ENCODE measurements at places on chromosomes 11 and 22.
A peak's percentile ranks its signal among the peaks of the same experiment; 100 is the strongest.

- ATAC-seq, result no peak
Measured at GRCh38 chr11:100774132-100774531, 87.0 kb downstream of the ARHGAP42 start.

DNA sequence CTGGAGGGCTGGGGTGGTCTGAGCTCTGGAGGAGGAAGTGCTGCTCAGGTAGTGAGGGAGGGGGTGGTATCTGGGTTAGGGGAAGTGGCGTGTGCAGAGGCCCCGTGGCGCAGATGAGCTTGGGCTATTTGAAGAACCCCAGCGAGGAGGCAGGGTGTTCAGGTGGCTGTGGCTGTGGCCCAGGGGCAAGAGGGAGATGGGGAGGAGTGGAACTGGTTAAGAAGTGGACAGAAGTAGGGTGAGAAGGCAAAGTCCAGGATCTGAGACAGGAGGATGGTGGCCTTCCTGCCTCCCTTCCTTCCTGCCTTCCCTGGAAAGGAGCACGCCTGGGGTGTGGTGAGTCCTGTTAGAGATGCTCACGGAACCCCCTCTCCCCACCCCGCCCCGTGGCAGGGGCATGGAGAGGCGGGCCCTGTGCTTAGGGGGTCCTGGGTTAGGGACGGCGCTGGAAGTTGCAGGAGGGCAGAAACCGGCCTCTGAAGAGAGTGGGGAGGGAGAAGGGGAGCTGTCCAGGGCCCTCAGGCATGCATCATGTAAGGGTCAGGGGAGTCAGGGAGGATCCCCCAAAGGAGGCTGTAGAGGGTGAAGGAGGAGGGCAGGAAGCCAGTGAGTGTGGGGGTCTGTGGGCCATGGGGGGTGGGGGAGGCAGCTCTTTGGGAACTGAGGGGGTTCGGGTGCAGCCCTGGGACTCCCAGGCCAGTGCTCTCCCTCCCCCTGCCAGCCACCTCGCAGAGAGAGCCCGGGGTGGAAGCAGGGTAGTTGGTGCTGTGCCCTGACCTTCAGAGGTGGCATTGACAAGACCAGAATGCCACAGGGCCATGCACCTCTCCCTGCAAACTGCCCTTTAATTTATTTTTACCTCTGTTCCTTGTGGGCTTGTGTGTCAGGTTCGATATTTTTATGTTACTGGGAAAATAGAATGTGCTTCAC is 63.7 kb upstream of the PARVG start:
- no peak for ATAC-seq

DNA sequence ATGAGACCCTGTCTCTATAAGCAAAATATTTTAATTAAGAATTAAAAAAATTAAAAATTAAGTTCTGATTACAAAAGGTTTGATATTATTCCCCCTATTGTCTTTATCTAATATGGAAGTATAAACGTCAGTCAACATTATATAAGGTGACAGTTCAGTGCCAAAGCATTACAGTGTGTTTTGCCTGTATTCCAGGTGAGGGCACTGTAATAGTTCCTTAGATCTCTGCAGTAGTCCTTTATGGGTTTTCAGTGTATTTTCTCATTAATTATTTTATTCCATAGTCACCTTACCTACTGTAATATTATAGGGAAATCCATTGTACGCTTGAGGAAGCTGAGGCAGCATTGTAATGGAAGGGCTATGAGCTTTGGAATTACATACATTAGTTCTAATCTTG is 33.0 kb downstream of the FAR1 start:
- ATAC-seq, result no peak

DNA sequence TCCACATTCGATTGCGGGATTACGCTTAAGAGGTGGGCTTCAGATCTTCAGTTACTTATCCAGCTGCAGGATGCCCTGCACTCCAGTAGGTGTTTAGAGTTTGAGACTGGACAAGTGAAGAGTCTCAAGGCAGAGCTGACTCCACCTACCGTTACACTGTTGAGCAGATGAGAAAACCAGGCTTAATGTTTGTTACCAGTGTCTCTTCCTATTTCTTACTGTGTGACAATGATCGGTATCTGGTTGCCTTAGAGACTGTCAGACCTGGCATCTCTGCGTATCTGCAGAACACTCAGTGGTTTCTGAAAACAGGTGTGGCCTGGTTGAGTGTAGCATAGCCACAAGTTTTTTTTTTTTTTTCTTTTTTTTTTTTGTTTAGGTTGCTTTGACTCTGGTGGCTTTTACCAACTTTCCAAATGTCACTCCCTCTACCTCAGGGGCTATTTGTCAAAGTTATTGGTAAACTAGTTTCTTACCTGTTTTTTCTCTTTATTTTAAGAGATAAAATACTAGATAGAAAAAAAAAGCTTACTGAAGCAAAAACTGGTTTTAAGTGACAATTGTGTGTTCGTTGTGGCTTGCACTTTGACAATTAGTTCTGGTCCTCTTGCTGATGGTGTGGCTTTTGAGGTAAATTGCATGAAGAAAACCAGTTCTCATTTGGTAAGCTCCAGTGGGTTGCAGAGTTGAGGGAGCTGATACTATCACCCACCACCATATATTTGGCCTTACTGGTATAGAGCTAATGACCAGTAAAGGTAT is 284.8 kb downstream of the ETS1 start:
- ATAC-seq, result no peak

DNA sequence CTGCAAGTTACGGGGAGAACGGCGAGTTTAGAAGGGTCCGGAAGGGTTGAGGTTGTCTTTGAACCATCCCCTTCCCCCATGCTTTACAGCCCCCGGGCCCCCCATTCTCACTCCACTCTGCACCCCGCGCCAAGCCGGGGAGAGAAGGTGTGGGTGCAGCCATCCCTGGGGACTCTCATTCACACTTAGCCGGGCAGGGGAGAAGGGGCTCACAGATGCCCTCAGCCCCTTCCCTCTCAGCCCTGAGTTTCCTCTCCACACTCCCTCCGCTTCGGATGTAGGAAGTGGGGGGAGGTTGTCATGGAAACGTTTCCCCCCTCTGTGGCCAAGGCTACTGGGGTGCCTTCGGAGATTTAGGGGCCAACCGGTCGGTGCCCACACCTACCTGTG is 334 bp downstream of the CADM1 start:
- ATAC-seq, result peak; percentile 5

DNA sequence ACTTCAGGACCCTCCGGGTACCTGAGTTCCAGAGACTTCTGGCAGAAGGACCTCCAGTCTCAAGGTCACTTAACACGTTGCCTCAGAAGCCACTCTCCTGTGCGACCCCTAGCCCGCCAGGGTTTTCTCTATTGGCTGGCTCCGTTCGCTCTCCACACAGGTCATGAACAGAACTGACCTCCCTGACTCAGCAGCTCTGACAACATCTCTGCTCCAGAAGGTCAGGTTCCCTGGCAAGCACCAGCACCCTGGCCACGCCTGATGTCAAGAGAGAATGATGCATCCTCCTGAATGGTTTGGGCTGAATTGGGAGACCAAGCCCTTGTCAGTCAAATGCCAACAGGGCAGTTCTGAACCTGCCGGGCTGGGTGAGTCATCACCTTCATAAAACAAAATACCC is 84.3 kb upstream of the TMEM45B start:
- no peak for ATAC-seq

DNA sequence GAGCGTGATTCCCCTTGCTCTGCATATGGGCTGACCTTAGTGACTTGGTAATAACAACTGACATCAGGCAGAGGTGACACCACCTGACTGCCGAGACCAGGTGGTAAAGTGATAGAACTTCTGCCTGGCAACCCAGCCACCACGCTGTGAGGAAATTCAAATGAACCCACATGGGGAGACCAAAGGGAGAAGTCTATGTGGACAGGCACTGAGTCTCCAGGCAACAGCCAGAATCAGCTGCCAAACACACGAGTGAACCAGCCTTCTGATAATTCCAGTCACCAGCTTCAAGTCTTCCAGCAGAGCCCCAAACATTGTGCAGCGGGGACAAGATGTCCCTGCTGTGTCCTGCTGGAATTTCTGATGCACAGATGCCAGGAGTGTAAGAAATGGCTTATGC is 29.7 kb downstream of the SPATA19 start:
- no peak for ATAC-seq

- no peak for ATAC-seq
Measured at GRCh38 chr11:64919627-64920026, 2.6 kb upstream of the ATG2A start.

- ATAC-seq, result no peak
Measured at GRCh38 chr22:39432361-39432811, 24.4 kb upstream of the MGAT3 start.

DNA sequence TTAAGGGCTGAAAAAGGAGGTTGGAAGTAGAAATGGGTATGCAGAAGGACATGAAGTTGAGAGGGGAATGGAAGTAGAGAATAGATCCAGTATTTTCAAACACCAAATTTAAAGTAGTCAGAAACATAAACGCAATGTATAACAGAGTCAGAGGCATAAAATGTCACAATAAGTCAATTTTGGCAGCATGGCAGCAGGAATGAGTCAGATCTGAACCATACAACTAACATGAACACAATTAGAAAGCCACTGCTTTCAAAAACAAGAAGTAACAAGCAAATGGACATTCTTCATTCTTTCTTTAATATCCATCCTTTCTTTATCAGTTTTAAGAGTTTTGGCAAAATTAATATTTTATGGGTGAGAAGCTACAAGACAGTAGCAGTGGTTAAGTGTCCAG is 2.5 kb downstream of the CHORDC1 start:
- ATAC-seq, result no peak

DNA sequence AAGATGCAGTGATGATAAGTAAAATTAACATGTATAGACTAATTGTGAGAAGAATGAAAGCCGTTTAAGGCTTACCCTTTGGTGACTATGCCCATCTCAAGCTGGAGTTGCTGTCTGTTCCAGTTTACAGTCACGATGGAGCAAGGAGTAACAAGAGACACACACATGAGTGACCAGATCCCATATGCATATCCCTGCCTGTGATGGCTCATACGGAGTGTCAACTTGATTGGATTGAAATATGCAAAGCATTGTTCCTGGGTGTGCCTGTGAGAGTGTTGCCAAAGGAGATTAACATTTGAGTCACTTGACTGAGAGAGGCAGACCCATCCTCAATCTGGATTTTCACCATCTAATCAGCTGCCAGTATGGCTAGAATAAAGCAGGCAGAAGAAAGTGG is 786.8 kb downstream of the FAM181B start:
- no peak for ATAC-seq

DNA sequence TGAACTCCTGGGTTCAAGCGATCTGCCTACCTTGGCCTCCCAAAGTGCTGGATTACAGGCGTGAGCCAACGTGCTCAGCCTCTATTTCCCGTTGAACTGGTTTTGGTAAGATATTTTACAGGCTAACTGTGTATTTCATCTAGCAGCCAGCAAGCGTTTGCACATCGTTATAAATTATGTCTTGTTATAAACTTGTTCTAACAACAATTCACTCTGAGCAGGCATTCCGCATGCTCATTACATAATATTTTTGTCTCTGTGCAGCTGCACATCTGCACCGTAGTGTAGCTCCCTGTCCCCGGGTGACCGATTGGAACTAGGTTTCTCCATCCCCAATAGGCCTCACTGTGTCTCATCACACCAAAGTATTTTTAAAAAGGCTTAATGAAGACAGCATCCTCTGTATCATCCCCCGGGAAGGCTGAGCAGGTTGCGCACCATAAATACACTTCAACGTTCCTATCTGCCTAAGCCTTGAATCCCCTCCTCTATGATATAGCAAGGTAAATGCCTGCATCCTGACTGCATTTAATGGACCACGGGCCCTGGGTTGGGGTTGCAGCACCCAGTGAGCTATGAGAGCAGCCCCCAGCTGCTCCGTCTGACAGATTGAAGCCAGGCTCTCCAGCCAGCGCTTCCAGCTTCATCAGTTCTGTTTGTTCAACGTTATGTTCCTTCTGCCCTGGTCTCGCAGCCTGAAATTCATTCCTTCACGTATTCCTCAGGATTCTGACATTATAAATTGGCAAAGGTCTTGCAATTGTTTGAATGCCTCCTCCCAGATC is 47.7 kb downstream of the TST start:
- ATAC-seq, result no peak

DNA sequence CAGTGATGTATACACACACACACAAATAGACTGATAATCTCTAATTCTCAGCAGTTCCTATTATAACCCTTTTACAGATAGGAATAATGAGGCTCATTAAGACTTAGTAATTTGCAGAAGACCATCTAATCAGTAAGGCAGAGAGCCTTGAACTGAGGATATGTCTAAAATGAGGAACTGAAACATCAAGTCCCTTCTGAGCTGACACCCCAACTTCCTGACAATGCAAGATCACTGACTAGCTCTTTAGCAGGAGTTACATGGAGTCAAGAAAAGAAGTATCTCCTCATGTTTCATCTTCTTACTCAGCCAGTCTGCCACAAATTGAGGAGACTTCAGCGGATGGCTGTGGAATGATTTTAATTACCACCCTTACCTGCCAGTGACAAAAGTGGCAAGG is 193.0 kb downstream of the MSANTD4 start:
- no peak for ATAC-seq

GRCh38 chr11:119700536-119701346 is 28.3 kb downstream of the NECTIN1 start:
- no peak for ATAC-seq

DNA sequence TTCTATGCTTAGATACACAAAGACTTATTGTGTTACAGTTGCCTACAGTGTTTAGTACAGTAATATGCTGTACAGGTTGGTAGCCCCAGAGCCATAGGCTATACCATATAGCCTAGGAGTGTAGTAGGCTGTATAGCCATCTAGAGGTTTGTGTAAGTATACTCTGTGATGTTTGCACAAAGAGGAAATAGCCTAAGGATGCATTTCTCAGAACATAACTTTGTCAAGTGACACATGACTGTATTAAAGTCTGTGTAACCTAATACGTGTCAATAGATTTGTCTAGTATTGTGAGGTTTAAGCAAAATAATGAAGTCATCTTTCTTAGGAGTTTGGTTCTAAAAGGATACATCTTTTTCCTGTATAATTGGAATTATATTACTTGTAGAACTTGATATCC is 5.5 kb downstream of the ZC3H12C start:
- peak; percentile 31 for ATAC-seq

DNA sequence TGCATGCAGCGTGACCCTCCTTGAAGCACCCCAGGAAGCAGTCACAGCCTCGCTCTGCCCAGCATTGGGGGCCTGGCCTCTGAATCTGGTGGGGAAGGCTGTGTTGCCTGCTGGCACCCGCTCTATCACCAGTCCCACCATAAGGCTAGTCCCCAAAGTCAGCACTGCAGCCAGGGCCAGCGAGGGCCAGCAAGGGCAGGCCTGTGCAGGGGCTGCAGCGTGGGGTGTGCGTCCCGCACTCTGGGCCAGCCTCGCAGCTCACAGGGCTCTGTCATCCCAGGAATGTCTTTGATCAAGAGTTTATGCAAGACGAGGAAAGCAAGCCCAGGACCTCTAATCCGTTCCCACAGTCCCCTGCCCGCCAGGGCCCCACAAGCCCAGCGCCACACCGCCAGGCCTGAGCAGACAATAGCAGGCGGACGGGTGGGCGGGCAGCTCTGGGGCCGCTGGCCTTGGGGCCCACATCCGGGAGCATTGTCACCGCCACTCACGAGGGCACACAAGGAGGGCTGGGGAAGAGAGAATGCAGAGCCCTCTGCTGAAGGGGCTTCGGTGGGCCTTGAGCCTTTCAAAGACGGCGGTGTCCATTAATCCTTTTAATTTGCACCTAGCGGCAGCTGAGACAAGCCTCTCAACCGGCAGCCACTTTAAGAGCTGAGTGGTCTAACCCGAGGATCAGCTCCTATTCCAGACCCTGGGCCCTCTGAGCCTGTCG is 17.1 kb downstream of the LTO1 start:
- no peak for ATAC-seq
